ENCODE measurements at places on chromosomes 7 and 10. TPM values are rescaled to one million over a fixed set of nuclear protein-coding genes. Genes with fewer than 3 reads are reported as not detected.

GRCh38 chr10:78518224-78518623 is 484.6 kb downstream of the RPS24 start:
- peak; percentile 72 for DNase-seq

GRCh38 chr7:74206589-74207120 is 3.2 kb upstream of the LAT2 start:
- no peak for DNase-seq

- DNase-seq, result no peak
Measured at GRCh38 chr10:24871011-24871935, 81.1 kb downstream of the PRTFDC1 start.

DNA sequence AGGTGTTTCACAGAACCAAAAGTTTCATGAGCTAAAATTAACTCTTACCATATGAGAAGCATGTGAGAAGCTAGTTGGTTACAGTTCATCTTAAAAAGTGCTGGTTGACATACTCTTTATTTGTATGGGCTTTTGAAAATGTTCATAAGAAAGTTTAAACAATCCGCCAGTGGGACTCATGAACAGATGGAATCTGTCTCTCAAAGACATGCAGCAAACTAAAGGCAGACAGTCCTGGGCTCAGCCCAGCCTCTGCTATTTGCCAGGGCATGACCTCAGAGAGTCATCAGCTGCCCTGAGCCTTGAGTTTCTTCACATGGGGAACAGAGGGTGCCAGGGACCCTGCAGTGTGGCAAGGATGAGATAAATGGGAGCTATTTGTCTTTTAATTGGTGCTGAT is 3.2 kb downstream of the PYROXD2 start:
- no peak for DNase-seq

- DNase-seq, result no peak
Measured at GRCh38 chr7:116194115-116194514, 16.2 kb upstream of the TES start.

- no peak for DNase-seq
Measured at GRCh38 chr10:77628906-77629730, 8.5 kb downstream of the KCNMA1 start.

GRCh38 chr7:31796375-31796774 is 109.4 kb downstream of the PPP1R17 start:
- no peak for DNase-seq

DNA sequence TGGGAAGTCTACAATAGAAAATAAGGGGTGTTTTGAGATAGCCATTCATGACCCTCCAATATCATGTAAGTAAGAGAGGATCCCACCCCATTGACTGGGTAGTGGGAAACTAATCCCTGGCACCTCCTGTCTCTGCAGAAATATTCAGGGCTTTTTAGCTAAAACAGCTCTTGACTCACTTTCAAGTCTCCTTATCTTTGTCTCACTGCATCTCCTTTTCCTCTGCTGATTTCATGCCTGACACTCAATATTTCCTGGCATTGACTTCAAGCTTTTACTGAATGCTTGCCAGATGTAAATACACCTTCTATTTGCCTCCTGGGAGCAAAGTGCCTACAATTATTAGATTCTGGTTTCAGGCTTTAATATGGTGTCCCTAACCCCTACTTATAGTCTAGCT is 57.1 kb downstream of the CHRM2 start:
- DNase-seq, result no peak

DNA sequence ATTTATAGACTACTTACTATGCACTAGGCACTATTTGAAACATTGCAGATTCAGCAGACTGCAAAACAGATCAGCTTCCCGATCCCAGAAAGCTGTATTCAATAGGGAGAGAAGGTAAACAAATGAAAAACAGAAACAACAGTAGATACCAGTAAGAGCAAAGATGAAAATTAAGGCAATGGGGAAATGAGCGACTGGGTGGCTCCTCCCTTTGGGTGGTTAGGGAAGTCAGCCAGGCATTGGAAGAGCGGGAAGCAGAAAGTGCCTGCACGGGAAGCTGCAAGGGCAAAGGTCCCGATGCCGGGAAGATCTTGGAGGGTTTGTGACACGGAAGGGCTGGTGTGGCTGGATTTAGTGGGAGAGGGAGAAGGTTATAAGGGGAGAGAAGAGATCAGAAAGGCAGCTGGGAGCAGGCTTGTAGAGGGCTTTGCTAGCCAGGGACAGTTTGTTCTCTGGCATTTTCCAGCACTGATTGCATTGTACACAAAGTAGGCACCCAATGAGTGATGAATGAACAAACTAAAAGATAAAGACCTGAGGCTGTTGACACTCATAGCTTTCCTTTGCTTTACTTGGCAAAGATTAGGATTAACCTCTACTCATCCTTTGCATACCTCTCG is 67.8 kb downstream of the NAMPT start:
- peak; percentile 96 for DNase-seq

DNA sequence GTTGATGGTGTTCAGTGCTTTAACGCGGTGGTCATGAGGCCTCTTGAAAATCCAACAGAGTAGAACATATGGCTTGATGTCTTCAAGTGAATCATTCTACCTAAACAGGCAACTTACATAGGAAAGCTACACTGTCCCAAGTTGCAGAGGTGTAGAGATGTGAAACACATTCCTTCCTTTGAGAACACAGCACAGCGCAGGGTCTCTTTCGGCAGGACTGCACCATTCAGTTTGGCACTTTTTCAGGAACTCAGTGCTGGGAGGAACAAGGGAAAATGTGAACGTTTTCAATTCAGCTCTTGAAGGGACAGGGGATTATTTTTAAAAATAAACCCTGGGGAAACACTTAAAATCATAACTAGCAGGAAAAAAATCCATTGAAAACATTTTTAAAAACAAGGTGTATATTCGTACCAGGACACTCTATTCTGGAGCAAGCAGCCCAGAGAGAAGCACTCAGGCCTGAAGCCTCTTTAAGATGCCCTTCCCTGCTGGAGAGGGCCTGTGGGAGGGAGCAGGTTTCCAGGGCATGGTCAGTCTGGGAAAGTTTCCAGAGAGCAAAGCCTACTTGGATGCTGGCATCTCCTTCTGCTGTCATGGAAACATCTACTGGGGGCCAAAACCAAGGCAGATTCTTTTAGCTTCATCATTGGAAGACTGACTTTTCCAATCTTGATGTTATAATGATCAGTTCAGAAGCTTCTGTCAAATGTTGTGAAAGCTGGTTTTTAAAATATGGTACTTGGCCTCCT is 60.4 kb upstream of the NPVF start:
- no peak for DNase-seq

DNA sequence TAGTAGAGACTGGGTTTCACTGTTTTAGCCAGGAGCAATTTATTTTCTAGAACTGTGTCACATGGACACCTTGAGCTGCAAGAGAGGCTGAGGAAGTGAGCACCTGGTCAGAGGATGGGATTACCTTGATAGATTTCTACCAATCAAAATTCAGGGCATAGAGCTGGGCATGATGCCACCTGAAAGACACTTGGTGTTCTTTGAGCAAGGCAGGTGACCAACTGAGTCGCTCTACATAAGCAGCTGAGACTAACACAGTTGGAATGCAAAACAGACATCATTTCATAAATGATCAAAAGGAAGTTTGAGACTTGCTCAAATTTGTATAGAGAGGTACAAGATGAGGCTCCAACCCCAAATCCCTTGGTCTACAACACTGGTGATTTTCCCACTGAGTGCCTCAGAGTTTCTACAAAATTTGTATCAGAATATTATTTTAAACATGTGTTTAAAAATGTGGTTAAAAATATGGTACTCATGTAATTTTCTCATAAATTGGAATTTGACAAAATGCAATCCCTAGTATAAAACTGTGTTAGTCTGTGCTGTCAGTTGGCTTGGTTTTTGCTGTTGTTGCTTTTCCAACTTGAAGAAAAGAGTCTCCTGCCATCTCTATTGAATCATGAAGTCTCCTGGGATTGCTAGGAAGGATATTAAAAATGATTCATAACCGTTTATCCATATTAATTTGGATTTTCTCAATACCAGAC is 156.4 kb upstream of the MDFIC start:
- no peak for DNase-seq

DNA sequence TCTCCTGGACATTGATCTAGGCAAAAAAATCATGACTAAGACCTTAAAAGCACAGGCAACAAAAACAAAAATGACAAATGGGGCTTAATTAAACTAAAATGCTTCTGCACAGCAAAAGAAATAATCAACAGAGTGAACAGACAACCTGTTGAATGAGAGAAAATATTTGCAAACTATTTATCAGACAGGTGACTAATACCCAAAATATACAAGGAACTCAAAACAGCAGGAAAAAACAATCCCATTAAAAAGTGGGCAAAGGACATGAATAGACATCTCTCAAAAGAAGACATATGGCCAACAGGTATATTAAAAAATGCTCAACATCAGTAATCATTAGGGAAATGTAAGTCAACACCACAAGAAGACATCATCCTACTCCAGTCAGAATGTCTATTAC is 166.8 kb downstream of the MTERF1 start:
- no peak for DNase-seq

GRCh38 chr7:77200542-77200941 is 923 bp upstream of the FGL2 start:
- DNase-seq, result no peak

DNA sequence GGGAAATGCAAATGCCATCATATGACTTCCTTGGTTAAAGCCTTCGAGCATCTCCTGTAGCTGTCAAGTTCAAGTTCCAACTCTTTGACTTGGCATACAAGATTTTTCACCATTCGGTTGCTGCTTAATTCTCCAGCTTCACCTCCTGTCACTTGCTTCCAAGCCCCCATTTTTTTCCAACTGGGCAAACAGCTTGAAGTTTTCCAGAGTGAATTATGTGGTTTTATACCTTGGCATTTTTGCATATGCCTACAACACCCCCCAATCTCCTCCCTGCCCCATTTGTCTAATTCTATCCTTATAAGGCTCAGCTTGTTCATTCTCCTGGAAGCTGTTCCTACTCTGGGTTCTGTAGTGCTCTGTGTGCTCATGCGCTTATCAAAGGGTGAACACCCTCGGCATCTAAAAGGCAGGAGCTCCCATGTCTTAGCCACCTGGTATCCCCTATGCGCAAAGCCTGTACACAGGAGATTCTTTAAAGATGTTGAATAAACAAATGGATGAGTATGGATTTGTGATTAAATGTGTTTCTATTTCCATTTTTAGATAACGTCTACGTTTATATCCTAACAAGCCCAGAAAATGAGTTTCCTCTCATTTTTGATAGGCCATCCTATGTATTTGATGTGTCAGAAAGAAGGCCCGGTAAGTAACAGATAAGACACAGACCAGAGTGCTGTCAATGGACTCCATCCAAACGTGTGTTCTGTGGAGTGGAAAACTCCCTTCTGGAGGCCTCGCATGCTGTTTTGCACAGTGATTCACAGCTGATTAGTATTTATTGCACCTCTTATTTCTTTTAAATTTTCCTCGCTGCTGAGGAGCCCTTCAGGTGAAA is 52.5 kb downstream of the CDHR3 start:
- no peak for DNase-seq

GRCh38 chr10:124059551-124059950 is 33.8 kb downstream of the CHST15 start:
- no peak for DNase-seq

DNA sequence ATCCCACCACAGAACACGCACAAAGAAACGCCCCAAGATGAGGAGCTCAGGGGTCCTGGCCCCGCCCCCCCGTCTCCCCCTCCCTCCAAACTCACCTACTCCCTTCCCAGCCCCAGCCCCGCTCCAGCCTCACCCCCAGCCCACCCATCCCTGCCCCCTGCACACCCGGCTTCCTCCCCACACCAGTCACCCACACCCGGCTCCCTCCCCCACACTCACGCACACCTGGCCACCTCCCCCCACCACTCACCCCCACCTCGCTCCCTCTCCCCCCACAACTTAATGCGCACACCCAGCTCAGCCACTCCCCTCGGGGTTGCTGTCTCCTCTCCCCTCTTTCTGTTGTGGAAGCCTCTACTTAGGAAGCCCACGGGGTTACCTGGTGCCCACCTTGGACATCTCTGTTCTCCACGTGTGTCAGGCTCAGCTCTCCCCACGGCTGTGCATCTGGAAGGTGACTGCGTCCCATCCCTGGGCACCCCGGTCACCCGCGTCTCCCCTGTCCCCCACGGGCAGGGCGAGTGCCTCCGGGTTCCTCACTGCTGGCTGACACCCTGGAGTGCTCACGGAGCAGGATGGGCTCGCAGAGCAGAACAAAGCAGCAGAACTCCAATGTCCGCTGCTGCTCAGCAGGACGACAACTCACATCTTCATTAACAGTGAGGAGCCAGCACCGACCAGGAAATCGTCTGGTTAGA is 166.8 kb downstream of the USP6NL start:
- no peak for DNase-seq

GRCh38 chr10:33047655-33048054 is 89.6 kb upstream of the ITGB1 start:
- no peak for DNase-seq

GRCh38 chr7:96548664-96549063 is 161.0 kb downstream of the SEM1 start:
- no peak for DNase-seq

DNA sequence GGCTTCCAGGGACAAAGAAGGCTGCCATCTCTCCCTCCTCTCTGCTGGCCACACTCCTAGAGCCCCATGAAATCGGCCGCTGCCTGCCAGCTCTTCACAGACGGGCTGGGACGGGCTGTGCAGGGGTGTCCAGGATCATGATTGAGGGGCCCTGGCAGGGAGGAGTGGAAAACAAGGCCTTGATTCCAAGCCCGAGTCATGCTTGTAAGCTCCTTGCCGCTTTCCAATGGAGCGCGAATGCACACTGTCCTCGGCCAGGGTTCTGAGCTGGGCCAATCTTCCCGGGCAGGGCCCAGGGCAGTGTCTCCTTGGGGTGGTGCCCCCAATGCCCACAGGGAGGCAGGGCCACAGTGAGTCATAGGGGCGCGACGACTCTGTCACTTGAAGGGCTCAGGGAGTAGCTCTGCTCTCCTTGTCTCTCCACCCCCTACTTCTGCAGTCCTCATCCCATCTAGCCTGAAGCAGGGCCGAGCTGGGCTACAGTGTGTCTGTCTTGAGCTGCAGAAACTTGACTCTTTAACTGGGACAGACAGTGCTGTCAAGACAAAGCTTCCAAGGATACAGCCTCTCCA is 186.2 kb upstream of the SVIL start:
- no peak for DNase-seq

- DNase-seq, result no peak
Measured at GRCh38 chr7:82559193-82559805, 115.7 kb upstream of the CACNA2D1 start.

DNA sequence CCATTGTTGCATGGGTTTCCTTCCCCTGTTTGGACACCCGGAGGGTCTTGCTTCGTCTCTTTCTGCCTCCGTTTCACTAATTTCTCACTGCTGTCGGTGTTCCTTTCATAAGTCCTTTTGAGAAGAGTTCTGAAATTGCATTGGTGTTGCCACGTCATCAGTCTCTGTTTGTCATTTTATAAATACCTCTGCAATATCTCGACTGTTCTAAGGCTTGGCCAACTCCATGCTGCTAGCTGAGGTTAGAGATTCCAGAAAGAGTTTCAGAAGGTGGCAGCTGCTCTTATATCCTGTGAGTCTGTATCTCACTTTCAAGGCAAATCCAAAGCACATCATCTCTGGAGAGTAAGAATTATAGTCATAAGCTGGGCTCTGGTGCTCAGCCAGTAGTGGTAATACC is 148.0 kb upstream of the INSYN2A start:
- no peak for DNase-seq

Gene AMPH
- total RNA-seq, result 13.3 TPM

Gene CPA2
- total RNA-seq, result not detected

Gene LIPJ
- not detected for total RNA-seq

Gene NEURL1
- 4.2 TPM for total RNA-seq

Gene CALML3
- 50.6 TPM for total RNA-seq

Gene LGI1
- total RNA-seq, result 0.74 TPM

Gene CELF2
- 54.3 TPM for total RNA-seq

Measured in vagina (tissue), 2 donors.